Caco-2 (cell line): ENCODE measurements at places on chromosomes 7 and 10. TPM values are rescaled to one million over a fixed set of nuclear protein-coding genes. Genes with fewer than 3 reads are reported as not detected.

GRCh38 chr7:153399554-153399940, 640.0 kb downstream of the ACTR3B start:
- DNase-seq, result no peak

DNA sequence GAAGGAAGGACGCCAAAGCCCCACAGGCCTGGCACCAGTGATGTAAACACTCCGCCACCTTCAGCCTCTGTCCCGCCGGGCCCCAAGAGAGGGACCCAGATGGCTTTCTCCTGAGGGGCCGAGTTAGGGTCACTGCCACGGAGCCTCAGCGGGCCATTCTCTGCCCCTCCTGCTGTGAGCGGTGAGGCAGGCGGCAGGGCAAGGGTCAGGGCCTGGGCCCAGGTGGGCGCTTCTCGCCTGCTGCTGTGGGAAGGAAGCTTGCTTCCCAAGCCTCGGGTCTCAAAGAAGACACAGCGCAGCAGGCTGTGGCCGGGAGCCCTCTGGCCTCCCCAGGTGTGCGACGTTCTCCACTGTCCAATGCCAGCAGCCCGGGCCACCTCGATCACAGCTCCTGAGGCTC, 84.8 kb downstream of the PROSER2 start:
- no peak for DNase-seq

Gene ICA1
- total RNA-seq, result 30.7 and 34.2 TPM in 2 replicates

- no peak for DNase-seq
These were observed 46.1 kb upstream of the SMNDC1 start for GRCh38 chr10:110350812-110351211.

DNA sequence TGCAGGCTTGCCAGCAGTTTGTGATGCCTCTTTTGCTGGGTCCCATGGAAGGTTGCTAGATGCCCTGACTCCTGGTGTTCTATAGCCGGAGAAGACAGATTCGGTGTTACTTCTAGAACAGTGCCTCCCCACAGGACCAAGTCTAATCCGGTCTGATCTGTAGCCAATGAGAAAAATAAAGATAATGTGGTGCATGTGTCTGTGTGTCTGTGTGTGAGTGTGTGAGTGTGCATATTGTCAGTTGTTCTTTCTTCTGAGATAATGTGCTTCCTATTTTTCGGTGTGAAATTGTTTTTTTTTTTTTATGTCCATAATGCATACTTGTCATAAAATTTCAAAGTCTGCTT, 29.7 kb upstream of the ZNRF2 start:
- no peak for DNase-seq

DNA sequence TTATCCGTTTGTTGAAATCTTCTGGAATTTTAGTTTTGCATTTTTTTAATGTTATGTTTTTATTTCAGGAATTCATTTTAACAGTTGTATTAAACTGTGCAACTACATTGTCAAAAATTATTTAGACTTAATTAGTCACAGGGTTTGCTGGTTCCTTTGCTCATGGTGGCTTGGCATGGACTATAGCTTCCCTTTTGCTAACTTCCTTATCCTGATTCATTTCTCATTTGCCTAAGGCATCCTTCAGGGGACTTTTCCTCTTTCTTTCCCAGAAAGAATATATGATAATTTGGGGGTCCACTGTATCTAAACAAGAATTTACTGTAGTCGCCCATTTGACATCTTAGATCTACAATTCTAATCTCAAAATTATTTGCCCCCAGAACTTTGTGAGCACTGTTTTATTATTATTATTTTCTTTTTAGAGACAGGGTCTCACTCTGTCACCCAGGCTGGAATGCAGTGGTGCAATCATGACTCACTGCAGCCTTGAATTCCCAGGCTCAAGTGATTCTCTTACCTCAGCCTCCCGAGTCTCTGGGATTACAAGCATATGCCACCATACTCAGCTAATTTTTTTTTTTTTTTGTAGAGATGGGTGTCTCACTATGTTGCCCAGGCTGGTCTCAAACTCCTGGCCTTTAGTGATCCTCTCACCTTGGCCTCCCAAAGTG, 13.9 kb downstream of the FIGNL1 start:
- peak; percentile 31 for DNase-seq

Gene TFEC
- 38.3 and 45.1 TPM in 2 replicates for total RNA-seq

GRCh38 chr7:139016931-139017511, 18.8 kb downstream of the ZC3HAV1L start:
- peak; percentile 74 for DNase-seq

GRCh38 chr7:2309889-2310331, 4.3 kb downstream of the SNX8 start:
- DNase-seq, result peak; percentile 86

DNA sequence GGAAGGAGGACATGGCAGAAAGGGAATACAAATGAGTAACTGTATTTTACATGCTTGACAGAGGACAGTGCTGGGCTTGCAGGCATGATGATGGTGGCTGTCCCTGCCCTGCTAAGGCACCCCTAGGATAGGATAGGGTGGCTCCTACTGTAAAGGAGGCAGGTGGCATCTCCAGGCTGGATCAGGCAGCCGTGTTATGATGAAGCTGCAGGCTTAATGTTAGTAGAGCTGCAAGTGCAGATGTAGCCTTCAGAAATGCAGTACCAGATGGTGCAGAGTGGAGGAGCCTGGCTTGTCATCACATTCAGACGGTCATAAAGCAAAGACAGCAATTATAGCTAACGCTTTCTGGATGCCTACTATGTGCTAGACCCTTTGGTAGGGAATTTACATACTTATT, 287.9 kb upstream of the PODXL start:
- no peak for DNase-seq

DNA sequence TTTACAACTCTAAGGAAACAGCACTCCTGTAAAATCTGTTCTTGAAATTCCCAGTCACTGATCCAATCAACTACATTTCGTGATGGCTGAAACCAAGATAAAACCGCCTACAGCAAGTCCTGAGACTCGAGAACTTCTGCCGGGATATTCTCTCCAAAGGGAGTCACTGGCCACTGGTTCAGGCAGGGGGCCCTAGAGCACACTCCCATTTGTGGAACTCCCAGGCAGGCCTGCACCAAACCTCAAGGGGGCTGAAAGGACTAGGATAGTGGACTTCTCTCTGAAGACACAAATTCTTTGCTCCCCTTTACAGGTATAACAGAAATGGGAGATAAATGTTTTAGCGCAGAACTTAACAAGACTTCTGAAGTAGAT, 16.3 kb downstream of the CYTH3 start:
- DNase-seq, result no peak

Gene KCND2
- not detected in 2 replicates for total RNA-seq

DNA sequence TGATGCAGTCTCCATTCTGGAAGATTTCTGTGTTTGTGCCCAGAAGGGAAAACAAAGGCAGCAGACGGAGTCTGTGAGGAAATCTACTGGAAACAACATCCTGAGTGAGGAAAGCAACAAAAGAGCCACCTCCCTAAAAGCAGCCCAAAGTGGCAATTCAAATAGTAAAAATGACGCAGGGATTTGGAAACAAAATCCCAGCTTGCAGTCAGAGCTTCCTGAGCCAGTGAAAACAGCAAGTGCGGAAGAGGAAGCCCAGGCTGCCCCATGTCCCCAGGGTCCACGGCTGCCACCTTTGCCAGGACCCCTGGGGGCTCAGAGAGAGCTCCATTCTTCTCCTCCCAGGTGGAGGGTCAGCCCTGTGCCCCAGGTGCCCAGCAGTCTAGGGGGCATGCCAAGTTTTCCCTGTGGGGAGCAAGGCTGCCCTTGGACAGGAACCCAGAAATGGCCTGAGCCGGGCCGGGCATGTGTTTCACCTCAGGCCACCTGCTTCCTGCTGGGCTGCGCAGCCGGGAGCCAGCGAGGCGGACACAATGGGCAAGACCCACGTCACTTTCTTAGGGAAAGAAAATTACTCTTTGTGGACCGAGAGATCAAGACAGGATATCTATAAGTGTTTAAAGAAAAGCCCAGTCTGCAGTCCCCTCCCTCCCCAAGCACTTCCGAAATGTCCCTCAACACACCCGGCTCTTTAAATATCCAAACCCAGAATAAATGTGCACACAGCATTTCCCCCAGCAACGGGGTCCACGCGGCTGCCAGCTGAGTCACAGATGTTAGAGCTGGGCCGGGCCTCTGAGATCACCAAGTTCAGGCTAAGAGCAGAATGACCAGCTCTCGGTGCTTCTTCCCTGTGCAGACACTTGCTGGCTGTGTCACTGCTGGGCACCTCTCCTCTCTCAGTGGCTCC, 231.1 kb downstream of the ARHGAP12 start:
- DNase-seq, result no peak

- DNase-seq, result no peak
These were observed 35.1 kb downstream of the SMNDC1 start for GRCh38 chr10:110269374-110270318.

DNA sequence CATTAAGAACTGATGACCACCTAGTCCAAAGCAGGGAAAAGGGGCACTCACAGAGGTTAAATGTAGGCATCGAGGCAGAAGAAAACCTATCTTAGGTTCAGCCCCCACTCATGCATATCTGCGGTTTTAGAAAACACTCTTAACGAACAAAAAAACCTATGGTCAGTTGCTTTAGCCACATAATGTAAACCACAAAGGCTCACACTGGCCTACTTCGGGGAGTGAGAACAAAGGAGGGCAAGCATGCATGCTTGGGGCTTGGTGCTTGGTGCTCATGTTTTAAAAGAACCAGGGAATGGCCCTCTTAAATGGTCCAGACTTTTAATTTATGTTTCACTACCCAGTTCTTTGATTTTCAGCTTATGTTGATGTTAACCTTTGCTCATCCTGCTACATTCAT, 14.2 kb downstream of the INSYN2A start:
- DNase-seq, result no peak

Gene ENKUR
- 0.72 and 0.77 TPM in 2 replicates for total RNA-seq

DNA sequence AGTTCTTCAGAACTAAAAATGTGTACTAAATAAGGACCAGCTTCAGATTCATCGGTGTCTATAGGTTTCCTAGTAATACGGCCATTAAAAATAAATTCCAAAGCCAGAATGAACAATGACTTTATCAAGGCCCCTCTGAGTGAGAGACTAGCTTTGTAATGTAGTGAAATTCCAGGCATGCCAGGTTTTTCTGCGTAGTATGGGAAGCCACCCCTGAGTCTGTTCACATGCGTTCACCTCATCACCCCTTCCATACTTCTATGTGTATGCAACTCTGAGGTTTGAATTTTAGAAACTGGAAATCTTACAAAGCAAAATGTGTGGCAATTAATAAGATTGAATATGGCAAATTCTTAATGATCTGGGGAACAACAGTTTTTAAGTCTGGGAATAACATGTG, 24.5 kb downstream of the RNF32 start:
- no peak for DNase-seq

- DNase-seq, result no peak
These were observed 70.6 kb downstream of the PTPRE start for GRCh38 chr10:127977357-127978009.

DNA sequence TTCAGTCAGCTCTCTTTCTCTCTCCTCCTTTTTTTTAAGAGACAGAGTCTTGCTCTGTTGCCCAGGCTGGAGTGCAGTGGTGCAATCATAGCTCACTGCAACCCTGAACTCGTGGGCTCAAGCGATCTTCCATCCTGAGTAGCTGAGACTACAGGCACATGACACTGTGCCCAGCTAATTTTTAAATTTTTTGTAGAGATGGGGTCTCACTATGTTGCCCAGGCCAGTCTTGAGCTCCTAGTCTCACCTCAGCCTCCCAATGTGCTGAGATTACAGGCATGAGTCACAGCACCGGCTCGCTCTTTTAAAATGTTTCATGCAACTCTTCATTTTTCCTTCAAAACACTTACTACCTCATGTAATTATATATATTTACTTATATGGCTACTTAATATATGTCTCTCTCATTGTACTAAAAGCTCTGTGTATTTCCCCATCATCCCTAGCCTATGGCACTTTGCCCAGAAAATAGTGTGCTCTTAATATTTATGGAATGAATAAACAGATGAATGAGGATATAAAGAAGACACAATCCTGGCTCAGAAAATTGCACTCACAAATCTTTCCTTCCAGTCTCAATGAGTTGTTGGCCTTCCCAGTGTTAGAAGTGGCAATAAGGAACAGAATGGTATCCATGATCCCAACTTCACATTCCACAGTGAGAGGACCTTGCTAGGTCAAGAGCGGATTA, 33.9 kb downstream of the EBLN1 start:
- no peak for DNase-seq

DNA sequence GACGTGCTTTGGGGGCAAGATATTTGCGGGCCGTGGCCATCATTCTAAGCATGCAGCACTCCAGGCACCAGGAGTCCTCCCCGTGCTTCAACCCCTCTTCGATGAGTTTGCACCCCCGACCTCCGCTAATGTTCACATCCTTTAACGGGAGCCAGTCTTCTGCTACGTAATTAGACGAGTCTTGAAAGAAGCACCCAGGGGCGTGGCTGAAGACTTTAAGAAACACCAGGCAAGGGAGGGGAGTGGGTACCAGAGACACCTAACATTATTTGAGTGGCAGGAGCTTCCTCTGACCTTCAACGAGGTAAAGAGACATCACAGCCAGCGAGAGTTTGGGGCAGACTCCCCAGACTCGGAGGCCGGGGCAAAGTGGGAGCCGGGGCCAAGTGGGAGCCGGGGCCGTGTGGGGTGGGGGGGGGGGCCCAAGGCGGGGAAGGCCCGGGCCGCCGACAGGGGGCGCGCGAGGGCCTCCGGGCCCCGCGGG, 31.1 kb upstream of the TOMM7 start:
- no peak for DNase-seq

GRCh38 chr10:27413831-27414348, 90.2 kb upstream of the RAB18 start:
- DNase-seq, result no peak

GRCh38 chr10:96325719-96326373, 21.6 kb downstream of the DNTT start:
- DNase-seq, result no peak
